ENCODE measurements at places on chromosomes 6 and 20.

GRCh38 chr20:39571171-39571570 lies 609.0 kb downstream of the DHX35 start:
- DNase-seq: no peak

DNA sequence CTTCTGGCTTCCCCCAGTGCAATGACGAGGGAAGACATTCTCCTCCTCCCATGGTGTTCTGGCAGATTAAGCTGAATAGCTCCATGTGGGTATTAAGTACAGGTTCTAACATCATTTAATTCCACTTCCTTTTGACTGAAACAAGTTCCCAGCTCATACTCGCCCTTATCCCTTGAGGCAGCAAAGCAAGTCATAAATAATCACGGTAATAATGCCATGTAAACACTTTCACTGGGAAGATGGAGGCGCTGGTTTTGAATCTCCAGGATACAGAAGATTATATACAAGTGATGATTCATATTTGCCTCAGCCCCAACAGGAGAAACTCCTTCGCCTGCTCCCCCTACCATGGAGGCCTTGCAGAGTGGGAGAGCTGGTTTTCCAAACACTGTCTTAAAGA lies 141.3 kb downstream of the PXDC1 start:
- DNase-seq: no peak

- DNase-seq: no peak
These were observed 72.3 kb downstream of the SLC16A10 start for GRCh38 chr6:111159633-111160032.

- no peak for DNase-seq
These were observed 84.0 kb downstream of the CHD6 start for GRCh38 chr20:41534170-41534569.

- no peak for DNase-seq
These were observed 157.0 kb downstream of the GJA1 start for GRCh38 chr6:121592261-121592935.

GRCh38 chr6:53128842-53129241 lies 19.8 kb downstream of the GCM1 start:
- DNase-seq: no peak

GRCh38 chr6:117444600-117444999 lies 18.9 kb upstream of the ROS1 start:
- DNase-seq: no peak

DNA sequence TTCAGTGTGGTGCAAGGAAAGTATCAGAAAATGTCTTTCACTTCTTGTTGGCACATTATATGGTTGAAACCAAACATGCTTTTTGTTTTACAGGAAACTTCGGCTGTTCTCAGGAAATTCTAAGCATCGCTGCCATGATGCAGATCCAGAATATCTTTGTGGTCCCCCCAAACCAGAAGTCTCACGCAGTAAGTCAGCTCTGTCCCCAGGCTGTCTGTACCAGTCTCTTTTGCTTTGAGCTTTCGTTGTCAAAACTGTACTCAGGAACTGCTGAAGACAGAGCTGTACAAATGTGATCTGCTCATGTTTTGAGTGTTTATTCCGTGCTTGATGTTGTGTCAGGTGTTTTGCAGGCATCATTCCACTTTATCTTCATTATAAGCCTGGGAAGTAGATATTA lies 59.6 kb downstream of the DHX35 start:
- no peak for DNase-seq

GRCh38 chr20:20549267-20549612 lies 163.2 kb downstream of the RALGAPA2 start:
- DNase-seq: no peak

GRCh38 chr20:1484438-1485116 lies 6.6 kb downstream of the SIRPB2 start:
- DNase-seq: no peak

DNA sequence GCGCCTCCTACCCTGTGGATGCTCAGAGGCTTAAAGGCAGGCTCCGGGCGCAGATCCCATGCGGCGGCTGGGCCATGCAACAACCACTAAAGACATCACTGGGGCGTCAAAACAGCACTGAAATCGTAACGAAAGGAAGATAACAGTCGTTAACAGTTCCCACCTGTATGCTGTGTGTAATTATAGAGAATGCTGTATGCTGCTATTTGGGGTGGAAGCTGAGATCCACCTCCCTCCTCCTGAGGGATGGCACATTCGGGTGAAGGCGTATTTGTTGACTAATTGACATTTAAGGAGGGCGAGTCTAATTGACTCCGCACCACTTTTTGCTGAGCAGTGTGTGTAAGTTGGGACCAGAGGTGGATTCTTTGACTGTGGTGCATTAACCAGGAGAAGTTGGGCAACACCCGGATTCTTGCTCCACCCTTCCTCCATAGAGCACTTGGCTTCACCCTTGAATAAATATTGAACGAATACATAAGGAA lies 687 bp downstream of the SLC35A1 start:
- DNase-seq: no peak

GRCh38 chr6:4817551-4817950 lies 41.3 kb downstream of the CDYL start:
- no peak for DNase-seq

- DNase-seq: no peak
These were observed 32.3 kb upstream of the SCUBE3 start for GRCh38 chr6:35181308-35181932.

DNA sequence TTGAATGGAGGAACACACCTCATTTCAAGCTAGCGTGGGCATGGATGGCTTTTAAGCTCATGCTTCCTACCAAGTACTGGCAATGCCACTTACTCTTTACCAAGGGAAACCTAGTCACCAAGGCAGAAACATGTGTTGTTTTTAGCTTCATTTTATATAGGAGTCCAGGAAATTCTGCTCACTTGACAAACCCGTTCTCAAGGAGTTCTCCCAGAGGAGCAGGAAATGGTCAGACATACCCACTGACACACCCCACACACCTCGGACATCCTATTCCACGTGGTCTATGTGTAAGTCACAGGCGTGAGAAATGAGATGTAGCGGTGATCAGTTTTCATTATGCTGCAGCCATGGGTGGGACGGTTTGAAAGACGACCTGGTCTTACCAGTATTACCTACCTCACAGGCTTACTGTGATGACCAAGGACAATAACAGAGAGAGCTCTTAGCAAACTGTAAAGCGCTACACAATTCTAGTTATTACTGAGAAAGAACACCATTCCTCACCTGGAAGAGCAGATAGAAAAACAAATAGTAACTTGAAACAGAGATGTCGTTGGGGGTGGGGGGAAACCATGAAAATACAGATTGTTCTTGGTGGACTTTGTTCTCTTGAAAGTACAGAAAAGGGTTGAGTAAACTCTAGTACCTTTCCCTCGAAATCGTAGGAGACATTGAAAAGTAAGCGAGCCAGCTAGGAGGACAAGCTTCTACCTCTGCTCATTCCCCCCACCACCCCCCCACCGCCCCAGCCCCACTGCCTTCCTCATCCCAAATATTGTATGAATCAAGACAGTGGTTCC lies 1.7 kb downstream of the CNKSR3 start:
- no peak for DNase-seq

- no peak for DNase-seq
These were observed 115.3 kb downstream of the AHI1 start for GRCh38 chr6:135382182-135382628.

GRCh38 chr20:53104884-53105283 lies 132.7 kb downstream of the TSHZ2 start:
- DNase-seq: no peak

- DNase-seq: no peak
These were observed 163.2 kb upstream of the TSHZ2 start for GRCh38 chr20:52809003-52809402.

DNA sequence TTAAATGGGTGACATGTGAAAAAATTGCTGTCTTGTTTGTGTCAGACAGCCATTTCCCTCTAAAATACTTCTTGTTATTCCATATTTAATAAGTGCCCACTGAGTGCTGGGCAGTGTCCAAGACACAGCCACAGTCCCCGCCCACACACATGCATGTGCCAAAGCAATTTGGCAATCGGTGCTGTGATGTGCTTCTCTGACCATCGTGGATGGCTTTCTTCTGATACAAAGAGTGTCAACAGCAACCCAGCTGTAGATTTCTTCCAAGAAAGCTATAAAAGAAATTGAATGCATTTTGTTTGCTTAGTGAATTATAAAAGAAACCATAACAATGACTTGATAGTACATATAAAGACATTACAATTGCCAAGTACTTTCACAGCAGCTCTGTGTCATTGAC lies 140.5 kb upstream of the ATXN1 start:
- DNase-seq: no peak

GRCh38 chr6:130598021-130598989 lies 228.9 kb upstream of the SMLR1 start:
- no peak for DNase-seq

DNA sequence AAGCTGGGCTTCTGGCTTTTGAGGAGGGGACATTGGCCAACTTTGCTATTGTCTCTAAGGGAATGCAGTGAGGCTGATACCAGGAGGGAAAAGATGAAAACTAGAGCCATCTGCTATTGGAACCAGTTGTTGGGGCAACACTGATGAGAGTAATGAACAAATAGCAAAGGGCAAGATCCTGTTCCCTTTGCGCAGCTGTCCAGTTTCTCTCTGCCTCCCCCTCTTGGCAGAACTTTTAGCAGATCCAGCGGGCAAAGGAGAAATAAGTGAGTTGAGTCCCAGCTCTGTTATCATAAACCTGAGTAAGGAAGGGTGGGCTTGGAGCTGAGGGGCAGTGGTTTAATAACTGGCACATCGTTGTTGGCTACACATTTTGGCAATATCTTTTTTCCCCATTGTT lies 126.8 kb downstream of the AKAP7 start:
- DNase-seq: no peak

- DNase-seq: no peak
These were observed 221.1 kb upstream of the PREP start for GRCh38 chr6:105624021-105624420.
